ENCODE measurements at places on chromosomes 3 and 15.

DNA sequence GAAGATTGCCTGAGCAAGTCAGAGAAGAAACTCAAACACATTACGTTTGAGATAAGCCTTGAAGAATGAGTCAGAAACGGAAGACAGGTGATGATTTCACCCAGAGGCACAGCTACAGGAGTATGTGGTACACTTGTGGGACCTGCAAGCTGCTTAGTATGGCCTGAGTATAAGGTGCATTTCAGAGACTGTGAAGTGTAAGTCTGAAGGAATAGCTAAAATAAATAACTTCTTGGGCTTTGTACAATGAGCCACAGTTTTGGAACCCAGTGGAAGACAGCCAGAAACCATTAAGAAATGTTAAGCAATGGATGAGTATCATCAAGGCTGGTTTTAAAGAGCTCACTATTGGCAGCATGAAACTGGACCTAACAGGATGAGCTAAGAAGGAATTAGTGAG, 826.2 kb downstream of the ROBO1 start:
- DNase-seq: no peak

GRCh38 chr3:1010228-1010627, 82.6 kb upstream of the CNTN6 start:
- no peak for DNase-seq

- no peak for DNase-seq
Observed at GRCh38 chr3:69033470-69033869, 18.7 kb downstream of the TMF1 start.

DNA sequence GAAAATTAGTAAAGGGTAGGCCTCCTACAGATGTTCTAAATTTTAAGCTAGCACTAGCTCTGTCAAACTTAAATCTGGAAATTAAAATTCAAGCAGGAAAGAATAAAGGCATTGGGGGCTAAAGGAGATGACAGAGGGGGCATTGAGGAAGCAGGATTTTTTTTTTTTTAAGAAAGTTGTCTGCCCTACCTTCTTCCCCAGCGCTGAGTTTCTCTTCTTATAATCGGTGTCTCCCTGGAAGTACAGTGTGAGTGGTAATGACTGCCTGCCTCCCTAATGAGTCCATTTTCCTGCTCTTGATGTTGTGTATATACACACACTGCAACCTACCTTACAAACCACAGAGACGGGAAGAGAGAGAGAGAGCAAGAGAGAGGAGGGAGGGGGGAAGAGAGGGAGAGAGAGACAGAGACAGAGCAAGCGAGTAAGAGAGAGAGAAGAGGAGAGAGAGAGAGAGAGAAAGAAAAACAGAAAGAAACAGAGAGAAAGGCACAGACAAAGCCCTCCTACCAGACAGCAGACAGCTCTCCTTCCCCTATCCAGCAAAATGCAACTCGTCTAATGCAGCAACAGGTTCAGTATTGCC, 47.0 kb downstream of the ZBTB20 start:
- no peak for DNase-seq

DNA sequence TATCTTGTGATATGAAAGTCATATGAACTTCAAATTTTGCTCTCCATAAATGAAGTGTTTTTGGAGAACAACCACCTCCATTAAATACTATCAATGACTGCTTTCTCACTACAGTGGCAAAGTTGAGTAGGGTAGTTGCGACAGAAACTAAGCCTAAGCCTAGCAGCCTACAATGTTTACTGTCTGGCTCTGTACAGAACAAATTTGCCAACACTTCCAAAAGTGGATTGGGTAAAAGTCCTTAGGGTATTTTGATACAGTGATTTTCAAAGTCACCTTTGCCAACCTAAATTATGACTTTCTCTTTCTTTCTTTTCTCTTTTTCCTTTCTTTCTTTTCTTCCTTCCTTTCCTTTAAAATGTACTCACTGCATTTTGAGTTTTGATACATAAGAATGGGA, 142.6 kb downstream of the PLCL2 start:
- DNase-seq: no peak

DNA sequence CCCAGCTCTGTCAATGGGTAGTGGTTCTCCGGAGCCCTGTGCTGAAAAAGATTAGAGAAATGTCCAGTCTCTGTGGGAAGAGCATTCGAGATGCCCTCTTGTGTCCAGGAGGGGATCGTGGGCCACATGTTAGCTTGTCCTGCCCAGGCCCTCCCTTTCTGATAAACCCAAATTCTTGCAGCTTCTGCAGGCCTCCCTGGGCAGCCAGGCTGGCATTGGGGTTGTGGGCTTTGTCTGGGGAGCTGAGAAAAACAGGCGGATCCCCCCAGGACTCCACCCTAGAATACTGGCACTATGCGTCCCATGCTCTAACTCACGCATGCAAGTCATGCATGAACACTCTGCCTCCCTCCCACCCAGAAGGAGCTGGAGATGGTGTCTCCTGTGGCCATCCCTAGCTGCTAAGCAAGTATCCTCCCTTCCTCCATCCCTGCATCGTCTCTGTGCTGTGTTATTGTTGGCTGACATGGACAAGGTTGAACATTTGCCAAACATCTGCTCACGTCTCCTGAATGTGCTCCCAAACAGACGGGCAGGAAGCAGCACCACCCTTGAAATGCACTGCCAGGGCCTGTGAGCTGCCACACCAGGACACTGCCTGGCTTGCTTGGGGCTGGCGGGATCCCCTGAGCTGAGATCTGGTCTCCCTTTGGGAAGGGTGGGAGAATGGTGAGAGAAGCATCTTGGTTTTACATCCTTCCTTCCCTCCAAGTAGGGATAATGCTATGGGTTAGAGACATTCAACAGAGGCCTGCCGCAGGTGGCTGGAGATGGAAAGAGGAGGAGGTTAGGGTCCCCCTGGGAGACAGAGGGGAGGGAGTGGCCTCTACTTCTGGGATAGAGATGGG, 26.5 kb downstream of the CFAP161 start:
- no peak for DNase-seq

DNA sequence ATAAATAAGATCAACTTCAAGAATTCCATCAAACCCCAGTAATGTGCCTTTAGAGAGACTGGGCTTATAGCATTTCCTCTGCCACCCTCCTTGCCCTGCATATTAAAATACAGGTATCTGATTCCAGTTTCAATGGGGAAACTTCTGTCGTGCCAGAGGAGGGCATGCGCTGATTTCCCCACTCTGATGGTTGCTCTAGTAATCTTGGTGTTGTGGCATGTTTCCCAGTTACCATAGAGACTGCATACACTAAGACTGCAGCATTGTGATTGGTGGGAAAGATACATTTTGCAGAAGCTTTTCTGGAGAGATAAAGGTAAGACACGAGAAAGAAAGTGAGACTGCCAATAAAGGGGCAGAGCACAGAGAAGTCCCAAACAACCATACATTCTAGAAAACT, 225.6 kb downstream of the TIGIT start:
- DNase-seq: no peak

- DNase-seq: no peak
Observed at GRCh38 chr3:56917361-56918110, 115.8 kb upstream of the ARHGEF3 start.

DNA sequence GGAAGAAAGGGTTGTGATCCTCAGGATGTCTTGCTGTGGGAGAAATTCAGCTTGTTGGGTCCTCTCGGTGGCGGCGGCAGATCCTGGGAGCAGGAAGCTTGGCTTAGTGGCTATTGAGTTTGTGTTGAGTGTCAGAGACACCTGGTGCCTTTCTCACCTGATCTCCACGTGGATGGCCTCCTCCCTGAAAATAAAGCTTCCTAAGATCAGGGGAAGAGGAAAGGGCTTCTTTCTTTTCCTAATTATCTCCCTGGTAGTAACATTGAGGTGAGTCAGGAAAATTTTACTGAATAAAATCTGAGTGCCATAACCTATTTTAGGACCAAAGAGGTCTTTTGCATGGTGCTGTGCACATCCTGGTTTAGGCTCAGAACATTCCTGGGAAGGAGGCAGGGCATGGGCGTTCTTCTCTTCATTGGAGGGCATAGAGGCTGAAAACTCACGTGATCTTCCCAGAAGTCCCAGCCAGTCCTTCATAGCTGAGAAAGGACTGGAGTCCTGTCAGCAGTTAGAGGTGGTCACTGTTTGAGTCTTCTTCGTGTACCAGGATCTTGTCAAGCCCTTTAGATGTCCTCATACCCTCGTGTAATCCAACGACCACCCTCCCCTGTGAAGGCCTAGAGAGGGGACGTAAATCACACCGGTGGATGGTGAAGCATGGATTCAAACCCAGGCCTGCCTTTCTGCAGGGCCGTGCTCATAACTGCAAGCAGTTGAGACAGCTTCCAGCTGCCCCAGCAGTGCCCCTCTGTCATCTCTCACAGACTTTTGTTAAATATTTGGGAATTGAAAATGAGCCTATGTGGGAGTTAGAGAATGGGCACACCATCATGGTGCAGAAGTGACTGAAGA, 1.1 kb downstream of the CMTM8 start:
- DNase-seq: no peak

- no peak for DNase-seq
Observed at GRCh38 chr3:123449997-123450604, 1.2 kb upstream of the ADCY5 start.

GRCh38 chr15:86121568-86122225, 42.0 kb downstream of the AGBL1 start:
- no peak for DNase-seq

GRCh38 chr3:23459889-23460546, 256.9 kb downstream of the UBE2E2 start:
- no peak for DNase-seq

GRCh38 chr3:37229740-37230139, 55.4 kb upstream of the LRRFIP2 start:
- no peak for DNase-seq

- DNase-seq: no peak
Observed at GRCh38 chr3:128875556-128876120, 3.8 kb upstream of the ACAD9 start.

DNA sequence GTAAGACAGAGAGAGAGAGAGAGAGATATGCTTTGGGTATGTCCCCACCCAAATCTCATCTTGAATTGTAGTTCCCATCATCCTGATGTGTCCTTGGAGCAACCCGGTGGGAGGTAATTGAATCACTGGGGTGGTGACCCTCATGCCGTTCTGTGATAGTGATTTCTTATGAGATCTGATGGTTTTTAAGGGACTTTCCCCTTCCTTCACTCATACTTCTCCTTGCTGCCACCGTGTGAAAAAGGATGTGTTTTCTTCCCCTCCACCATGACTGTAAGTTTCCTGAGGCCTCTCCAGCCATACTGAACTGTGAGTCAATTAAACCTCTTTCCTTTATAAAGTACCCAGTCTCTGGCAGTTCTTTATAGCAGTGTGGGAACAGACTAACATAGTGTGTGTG, 60.3 kb downstream of the EOMES start:
- no peak for DNase-seq

- no peak for DNase-seq
Observed at GRCh38 chr3:11507719-11508118, 136.0 kb downstream of the VGLL4 start.

DNA sequence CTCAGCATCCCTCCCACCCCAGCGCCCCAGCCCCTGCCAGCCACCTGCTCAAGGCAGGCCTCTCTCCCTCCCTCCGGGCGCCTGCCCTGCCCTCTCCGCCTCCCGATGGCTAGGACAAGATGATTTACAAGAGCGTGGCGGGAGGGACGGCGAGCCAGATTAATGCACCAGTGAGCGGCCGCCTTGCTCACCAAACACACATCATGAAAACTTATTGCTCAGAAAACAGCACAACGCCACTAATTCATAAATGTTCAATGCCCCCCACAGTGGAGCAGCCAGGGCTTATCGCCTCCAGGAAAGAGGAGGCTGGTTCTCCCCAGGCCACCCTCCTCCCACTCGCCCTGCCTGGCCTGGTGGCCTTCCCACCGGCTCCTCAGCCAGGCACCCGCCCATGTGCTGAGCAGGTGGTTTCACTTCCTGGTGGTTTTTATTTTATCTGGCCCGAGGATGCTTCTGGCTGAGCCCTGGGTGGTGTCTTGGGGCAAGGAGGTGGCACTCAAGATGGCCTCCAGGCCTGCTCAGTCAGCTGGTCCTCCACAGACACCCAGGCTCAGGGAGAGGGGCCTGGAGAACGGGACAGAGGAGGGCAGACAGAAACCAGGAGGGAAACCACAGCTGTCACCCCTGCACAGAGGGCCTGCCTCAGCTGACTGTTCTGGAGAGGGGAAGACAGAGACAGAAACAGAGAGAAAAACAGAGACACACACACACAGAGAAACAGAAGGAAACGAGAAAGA, 284.9 kb downstream of the UACA start:
- DNase-seq: no peak

GRCh38 chr15:90837094-90837493, 31.3 kb upstream of the FURIN start:
- DNase-seq: no peak

GRCh38 chr3:169259661-169260060, 403.9 kb downstream of the MECOM start:
- no peak for DNase-seq

DNA sequence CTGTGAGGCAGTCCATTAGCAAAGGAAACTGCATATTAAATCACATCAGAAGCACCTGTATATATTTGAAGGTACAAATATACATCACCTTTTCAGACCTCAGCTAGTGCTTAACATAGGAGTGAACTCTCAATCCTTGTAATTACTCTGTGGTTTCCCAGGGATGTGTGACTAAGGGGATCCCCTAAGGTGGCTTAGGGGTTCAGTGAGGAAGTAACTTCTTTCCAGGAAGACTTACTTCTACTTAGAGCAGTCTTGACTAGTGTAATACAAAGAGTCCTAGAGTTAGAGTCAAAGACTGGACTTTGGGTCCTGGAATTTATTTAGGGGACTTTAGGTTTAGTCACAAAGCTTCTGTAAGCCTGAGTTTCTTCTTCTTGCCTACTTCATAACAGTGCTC, 8.7 kb upstream of the SUMF1 start:
- DNase-seq: no peak

DNA sequence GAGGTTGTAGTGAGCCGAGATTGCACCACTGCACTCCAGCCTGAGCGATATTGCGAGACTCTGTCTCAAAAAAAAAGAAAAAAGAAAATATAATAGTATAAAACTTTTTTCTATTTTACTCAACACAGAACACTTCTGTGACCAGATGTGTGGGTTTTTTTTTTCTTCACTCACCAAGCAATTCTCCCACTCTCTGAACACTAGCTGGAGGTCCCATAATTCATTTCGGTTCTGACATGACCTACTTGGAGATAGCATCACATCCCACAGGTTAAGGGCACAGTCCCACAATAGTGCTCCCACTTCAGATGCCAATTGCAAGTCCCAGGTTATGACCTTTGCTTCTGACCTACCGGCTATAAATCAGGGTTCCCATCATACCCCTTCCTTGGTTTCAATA, 35.0 kb downstream of the KAT2B start:
- DNase-seq: no peak

GRCh38 chr3:109284071-109284470, 32.2 kb downstream of the DPPA2 start:
- DNase-seq: no peak

- no peak for DNase-seq
Observed at GRCh38 chr3:126889276-126890201, 93.4 kb upstream of the PLXNA1 start.

- DNase-seq: no peak
Observed at GRCh38 chr3:57755368-57755675, 787 bp upstream of the SLMAP start.

- no peak for DNase-seq
Observed at GRCh38 chr3:42180901-42181300, 85.1 kb downstream of the CCK start.

GRCh38 chr15:57751177-57751800, 44.8 kb downstream of the POLR2M start:
- DNase-seq: no peak

All from brain pericyte (primary cell).